ENCODE measurements at places on chromosomes 7 and 10.

DNA sequence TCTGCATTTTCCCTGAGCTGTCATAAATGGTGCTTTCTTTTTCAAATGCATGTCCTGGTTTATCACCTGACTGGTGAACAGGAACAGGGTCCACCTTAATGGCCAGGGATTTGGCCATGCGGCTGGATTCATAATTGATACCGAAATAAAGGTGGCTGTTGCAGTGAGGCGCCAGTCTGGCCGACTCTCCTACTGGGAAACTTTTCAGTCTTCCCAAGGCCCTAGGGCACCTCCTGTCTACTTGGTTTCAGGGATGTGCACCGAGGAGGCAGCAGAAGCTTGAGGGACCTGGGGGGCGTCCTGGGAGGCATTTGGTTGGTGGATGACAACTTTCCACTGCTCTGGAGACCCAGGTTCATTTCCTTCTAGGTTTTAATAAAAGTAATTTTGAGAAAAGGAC lies 46.4 kb upstream of the FIGNL1 start:
- DNase-seq: no peak

GRCh38 chr10:470339-471003 lies 219.0 kb downstream of the DIP2C start:
- DNase-seq: peak; percentile 63

DNA sequence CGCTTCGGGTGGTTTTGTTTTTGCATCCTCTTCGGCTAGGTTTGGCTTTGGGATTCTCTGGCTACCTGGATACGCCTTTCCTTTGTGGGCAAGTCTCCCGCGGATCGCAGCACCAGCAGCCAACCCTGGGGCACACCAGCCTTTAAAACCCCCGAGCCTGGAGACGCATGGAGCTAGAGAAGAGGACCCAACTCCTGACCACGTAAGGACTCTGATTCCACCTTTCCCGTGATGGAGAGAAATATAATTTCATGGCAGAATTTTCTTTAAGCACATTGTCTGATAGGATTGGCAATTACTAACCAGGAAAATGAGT lies 535.4 kb upstream of the GALNT17 start:
- no peak for DNase-seq

- DNase-seq: no peak
Measured at GRCh38 chr10:94706089-94706488, 22.6 kb downstream of the CYP2C18 start.

GRCh38 chr10:104329735-104330134 lies 8.5 kb downstream of the ITPRIP start:
- no peak for DNase-seq

Data from activated CD4-positive, alpha-beta T cell treated with anti-CD3 and anti-CD28 coated beads, Interleukin-2, amount 10 ng/mL, durations not matched to agents 7 days and 5 days (primary cell).